ENCODE measurements at places on chromosomes 16 and 17. TPM values are rescaled to one million over a fixed set of nuclear protein-coding genes. Genes with fewer than 3 reads are reported as not detected.
A peak's percentile ranks its signal among the peaks of the same experiment; 100 is the strongest.

DNA sequence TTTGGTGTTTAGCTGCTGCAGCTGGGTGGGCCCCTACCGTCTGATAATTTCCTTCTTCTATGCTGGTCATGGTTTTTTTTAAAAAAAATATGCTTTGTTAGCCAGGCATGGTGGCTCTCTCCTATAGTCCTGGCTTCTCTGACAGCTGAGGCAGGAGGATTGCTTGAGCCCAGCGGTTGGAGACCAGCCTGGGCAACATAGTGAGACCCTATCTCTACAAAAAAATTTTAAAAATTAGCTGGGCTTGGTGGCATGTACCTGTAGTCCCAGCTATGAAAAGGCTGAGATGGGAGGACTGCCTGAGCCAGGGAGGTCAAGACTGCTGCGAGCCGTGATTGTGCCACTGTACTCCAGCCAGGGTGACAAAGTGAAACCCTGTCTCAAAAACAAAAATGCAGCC lies 19.4 kb downstream of the B4GALNT2 start:
- H3K27ac ChIP-seq = no peak overlapping the region
- 0 out of 2 replicates have a peak, but pooled peaks cover 9% of the 10 kb centered on the region for H3K4me1 ChIP-seq
- peaks cover 4% of the 10 kb centered on the region for H3K27me3 ChIP-seq
- no peak for DNase-seq
- H3K4me3 ChIP-seq = no peak overlapping the region

The FSCN2 gene
- not detected for total RNA-seq

DNA sequence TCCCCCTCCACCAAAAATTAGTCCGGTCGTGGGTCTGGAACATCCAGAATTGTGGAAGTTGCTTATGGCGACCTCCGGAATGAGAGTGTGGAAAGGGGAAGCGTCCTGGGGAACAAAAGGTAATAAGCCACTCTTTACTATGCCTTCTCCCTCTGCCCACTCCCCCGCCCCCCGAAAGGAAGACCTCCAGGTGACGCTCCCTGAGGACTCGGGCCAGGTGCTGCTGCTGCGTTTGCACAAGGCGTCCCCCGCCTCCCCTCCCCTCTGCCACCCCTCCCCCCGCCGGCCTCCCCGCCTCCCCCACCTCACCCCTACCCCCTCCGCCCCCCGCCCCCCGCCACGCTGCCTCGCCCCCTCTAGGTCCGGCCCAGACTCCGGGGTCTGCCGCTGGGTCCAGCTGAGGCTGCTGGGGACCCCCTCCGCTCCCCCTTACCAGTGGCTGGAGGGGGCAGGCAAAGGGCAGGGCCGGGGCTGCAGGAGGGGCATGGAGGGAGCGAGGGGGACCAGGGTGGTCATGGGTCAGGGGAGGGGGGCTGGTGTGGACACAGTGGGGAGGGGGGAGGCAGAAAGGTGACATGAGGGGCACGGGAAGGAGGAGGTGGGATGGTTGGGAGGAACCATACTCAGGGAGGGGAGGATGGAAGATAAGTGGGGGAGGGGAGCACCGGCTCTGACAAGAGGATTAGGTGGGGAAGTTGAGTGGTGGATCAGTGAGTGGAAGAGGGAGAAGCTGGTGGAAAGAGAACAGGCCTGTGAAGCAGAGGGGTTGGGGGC lies 23.6 kb downstream of the ALOX12B start:
- no peaks in the 10 kb centered on the region for H3K36me3 ChIP-seq
- H3K27ac ChIP-seq = no peak overlapping the region
- DNase-seq = no peak
- no peak overlapping the region for H3K4me3 ChIP-seq
- H3K27me3 ChIP-seq = peaks cover 22% of the 10 kb centered on the region
- peaks cover 11% of the 10 kb centered on the region for H3K4me1 ChIP-seq

The SEC14L5 gene
- 0.36 TPM for total RNA-seq

The PIRT gene
- total RNA-seq = not detected

DNA sequence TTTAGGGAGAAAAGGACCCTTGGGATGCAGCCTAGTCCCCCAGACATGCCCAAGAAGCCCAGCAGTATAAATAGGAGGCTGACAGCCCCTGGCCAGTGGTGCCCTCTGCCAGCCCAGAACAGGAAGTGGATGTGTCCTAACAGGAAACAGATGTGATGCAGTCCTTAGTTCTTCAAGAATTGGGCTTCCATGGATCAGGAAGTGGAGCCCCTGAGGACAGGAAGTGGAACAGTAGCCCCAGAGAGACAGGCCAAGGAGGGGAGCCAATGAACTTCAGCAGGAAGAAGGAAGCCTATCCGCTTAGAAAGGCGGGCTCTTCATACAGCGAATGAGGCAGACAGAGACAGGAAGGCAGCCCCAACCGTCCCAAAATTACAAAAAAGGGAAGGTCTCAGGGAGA lies 7.2 kb downstream of the CTF1 start:
- H3K36me3 ChIP-seq = no peaks in the 10 kb centered on the region
- peak; percentile 38 for DNase-seq
- no peak overlapping the region for H3K27ac ChIP-seq
- peaks cover 65% of the 10 kb centered on the region for H3K4me1 ChIP-seq
- no peaks in the 10 kb centered on the region for H3K27me3 ChIP-seq

GRCh38 chr16:57016831-57017230 lies 27.5 kb downstream of the NLRC5 start:
- no peak for DNase-seq
- no peak overlapping the region for H3K4me3 ChIP-seq
- H3K4me1 ChIP-seq = peaks cover 15% of the 10 kb centered on the region
- H3K27ac ChIP-seq = no peak overlapping the region

GRCh38 chr17:82377924-82378740 lies 6.6 kb downstream of the UTS2R start:
- H3K27me3 ChIP-seq = peaks cover 26% of the 10 kb centered on the region
- peaks cover 70% of the 10 kb centered on the region for H3K4me1 ChIP-seq
- no peak for DNase-seq
- no peak overlapping the region for H3K27ac ChIP-seq

The GCGR gene
- 0.13 TPM for total RNA-seq

GRCh38 chr16:85422632-85423550 lies 190.2 kb upstream of the GSE1 start:
- H3K27me3 ChIP-seq = peaks cover 24% of the 10 kb centered on the region
- peak overlapping the region; percentile 50 for H3K27ac ChIP-seq
- peak overlapping the region; percentile 65 for H3K4me3 ChIP-seq
- H3K4me1 ChIP-seq = peaks cover 36% of the 10 kb centered on the region
- peak; percentile 92 for DNase-seq

The DPEP3 gene
- total RNA-seq = not detected

The RNFT1 gene
- 15.9 TPM for total RNA-seq

The ALOXE3 gene
- not detected for total RNA-seq

The BCAS3 gene
- total RNA-seq = 10.7 TPM

GRCh38 chr16:17362183-17362582 lies 108.6 kb downstream of the XYLT1 start:
- peaks cover 2% of the 10 kb centered on the region for H3K27me3 ChIP-seq
- no peaks in the 10 kb centered on the region for H3K4me1 ChIP-seq
- H3K4me3 ChIP-seq = no peak overlapping the region
- no peak for DNase-seq
- H3K36me3 ChIP-seq = no peaks in the 10 kb centered on the region

DNA sequence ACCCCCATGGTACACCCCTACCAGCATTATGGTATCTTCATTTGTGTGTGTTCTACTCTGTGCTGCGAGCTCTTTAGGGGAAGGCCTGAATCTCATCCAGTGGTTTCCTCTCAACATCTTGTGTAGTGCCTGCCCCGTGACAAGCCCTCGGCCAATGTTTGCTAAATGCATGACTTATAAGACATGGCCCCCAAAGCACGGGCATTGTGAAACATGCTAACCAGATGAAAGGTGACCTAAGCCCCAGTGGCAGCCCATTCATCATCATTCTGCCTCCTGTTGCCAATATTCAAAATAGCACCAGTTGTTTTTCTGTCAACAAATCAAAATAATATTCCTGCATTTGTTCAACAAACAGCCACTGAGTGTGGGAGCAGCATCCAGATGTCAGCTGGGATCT lies 108.8 kb upstream of the HSBP1 start:
- no peak overlapping the region for H3K4me3 ChIP-seq
- H3K27ac ChIP-seq = no peak overlapping the region
- no peak for DNase-seq
- H3K36me3 ChIP-seq = no peaks in the 10 kb centered on the region

DNA sequence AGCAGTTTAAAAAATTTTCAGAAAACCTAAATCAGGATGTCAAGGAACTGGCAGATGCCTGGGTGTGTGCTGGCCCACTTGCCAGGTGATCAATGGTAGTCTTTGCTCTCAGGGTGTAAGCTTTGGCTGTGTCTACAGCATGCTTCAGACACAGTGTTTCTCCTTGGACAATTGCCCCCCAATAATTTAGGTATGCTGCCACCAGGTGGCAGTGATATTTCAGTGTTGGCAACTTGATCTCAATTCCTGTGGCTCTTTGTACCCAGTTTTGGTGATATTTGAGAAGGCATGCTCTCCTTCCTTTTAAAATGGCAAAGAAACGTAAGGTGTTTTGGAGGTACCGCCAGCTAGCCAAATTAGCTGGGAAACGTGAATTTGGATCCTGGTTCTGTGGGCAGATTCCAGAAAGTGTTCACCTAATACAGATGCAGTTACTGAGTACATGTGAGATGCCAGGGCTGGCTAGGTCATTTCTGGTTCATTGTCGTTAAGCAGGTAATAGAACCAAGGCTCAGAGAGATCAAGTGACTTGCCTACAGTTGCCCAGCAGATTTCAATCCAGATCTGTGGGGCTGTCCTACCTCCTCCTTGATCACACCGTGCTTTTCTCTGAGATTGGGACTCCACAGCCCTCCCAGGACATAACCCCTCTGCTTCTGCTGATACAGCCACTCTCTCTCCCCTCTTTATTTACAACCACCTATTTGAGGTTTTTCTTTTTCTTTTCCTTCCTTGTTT lies 155.6 kb upstream of the PLCG2 start:
- DNase-seq = peak; percentile 50
- H3K36me3 ChIP-seq = peaks cover 62% of the 10 kb centered on the region
- H3K4me1 ChIP-seq = peaks cover 37% of the 10 kb centered on the region
- H3K27me3 ChIP-seq = no peaks in the 10 kb centered on the region
- H3K4me3 ChIP-seq = no peak overlapping the region

DNA sequence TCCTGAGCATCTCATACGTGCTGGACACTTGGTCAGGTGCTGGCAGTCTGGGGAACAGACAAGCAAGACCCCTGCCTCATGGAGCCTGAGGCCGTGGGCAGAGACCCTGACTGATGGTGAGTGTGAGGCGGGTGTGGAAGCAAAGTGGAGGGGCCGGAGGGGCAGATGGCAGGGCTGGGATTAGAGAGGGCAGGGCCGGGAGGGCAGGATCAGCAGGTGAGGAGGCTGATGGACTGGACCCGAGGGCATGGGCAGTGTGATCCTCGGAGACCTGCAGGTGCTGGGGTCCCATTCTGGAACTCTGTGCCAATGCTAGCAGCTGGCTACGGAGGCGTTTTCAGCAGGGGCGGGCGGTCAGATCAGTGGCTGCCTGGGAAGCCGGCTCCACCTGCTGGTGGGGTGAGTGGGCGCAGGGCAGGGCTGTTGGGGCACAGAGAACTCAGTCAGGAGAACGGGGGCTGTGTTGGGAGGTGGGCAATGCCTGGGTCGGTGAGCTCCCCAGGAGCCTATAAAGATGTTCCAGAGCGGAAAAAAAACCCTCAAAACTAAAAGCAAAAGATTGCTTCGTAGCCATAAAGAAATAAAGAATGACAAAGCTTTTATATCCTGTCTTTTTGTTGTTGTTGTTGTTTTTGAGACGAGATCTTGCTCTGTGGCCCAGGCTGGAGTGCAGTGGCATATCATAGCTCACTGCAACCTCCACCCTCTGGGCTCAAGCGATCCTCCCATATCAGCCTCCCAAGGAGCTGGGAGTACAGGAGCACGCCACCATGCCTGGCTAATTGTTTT lies 8.9 kb upstream of the C16orf74 start:
- H3K27me3 ChIP-seq = peaks cover 66% of the 10 kb centered on the region
- H3K4me1 ChIP-seq = no peaks in the 10 kb centered on the region
- H3K4me3 ChIP-seq = no peak overlapping the region
- DNase-seq = no peak

DNA sequence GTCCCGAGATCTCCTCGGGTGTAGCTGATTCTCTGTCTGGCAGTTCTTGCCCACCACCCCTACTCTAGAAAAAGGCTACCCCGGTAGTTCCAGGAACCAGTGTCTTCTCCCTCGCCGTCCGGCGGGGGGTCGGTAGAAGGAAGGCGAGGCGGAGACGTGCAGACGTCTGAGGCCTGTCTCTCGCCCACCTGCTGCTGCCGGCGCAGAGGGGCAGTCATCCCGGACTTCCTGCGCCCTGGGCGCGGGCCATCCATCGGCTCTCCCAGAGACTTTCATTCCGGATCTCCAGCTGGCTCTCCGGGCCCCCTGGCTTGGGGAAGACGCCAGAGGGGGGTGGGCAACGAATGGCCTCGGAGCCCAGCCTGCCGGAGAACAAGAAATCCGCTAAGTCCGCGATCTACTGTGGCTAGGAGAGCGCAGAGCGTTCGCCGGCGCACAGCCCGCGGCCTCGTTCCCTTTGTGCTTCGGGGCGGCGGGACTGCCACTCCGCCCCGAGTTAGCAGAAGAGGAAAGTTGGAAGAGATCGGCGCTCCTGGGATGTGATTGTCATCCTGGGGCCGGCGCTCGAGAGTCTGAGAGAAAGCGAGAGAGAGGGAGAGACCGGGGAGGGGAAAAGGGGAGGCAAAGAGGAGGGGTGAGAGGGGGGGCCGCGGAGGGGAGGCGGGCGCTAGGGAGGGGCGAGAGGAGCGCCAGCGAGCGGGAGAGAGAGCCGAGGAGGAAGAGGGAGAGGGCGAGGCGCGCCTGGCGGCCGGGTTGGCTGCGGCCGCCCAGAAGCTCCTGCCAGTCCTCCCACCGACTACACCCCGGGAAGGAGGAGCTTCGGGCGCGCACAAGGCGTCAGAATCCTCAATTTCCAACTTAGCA lies at the start of gene IRX5:
IRX5 (plus strand) TSS at position 861 of the 864 bp plus-strand sequence. CDS start 334 bp downstream, outside the sequence.
- peaks cover 1% of the 10 kb centered on the region for H3K27me3 ChIP-seq
- no peak within 1 kb of the TSS for H3K27ac ChIP-seq
- no peak within 1 kb of the TSS for H3K4me3 ChIP-seq
- DNase-seq = no peak
- no peaks in the 10 kb centered on the region for H3K4me1 ChIP-seq
- no peaks in the 10 kb centered on the region for H3K36me3 ChIP-seq

The FGF11 gene
- total RNA-seq = 0.20 TPM

The KRTAP1-5 gene
- total RNA-seq = not detected

The C17orf58 gene
- 15.8 TPM for total RNA-seq

DNA sequence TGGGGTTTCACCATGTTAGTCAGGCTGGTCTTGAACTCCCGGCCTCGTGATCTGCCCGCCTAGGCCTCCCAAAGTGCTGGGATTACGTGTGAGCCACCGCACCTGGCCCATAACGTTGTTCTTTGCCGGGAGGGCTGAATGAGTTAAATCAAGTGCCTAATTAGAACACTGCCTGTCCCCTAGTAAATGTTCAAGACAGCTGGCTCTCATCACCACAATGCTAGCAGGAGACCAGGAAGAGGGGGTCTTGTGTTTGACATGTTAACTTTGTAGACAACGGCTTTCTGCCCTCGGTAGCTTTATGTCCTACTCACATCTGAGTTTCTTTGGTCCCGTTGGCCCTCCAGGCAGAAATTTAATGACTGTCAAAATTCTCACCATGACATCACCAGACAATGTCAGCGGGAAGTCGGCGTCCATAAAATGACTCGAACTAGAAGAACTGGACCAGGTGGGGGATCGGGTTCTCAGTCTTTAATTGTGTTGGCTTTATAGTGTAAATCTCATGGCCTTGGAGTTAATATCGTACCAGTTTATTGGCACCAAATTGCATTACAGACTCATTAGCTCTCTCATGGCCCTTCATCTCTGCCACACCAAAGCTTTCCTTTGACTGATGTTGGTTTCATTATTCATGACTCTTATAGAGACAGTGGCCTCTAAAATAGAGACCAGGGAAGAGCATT lies 11.4 kb upstream of the ITPRIPL2 start:
- no peak overlapping the region for H3K27ac ChIP-seq
- H3K27me3 ChIP-seq = peaks cover 16% of the 10 kb centered on the region
- H3K4me3 ChIP-seq = no peak overlapping the region
